ENCODE measurements at places on chromosomes 7 and 10.

DNA sequence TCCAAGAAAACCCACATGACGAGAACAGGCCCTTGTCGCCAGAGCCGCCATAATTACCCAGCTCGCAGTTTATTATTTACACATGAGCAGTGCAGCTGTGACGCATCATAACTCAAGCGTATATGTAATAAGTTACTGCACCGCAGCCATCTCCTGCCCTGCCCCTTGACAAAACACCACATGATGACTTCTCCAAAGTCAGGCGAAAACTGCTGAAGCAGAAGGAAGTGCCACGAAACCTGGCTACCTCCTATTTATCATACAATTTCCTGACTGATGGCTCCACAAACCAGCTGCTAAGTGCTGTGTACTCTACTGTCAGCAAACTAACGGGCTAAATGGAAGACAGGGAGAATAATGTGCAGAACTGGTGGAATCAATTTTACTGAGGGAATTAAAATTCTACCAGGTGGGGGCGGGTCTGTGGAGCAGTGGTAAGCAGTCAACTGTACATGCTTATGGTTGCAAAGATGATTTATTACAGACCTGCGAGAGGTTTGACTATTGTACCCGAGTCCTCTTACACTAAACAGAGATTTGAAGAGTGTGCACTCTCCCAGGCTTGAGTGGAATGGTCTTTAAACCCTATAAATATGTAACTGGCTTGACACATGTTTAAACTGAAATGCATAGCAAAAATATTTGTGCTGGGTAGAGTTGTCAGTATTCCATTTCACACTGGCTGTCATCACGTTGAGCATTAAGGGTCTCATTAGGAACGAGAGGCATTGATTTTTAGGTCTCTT, 156.0 kb downstream of the GLI3 start:
- no peak for DNase-seq

DNA sequence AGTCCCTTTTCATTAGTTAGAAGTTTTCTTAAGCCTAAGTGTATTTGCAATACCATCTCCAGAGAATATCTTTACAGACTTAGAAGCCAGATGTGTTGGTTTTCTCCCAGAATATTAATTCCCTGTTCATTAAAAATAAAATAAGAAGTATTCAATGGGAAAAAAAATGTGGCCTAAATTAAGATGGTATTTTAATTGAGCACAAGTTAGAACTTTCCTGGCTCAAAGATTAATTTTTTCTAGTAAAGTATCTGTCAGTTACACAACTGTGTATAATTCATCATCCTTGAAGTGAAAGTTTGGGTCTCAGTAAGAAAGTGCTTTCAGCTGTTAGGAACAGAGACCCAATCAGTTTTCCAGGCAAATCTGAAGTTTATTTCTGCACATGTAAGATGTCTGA, 1179.5 kb upstream of the C7orf33 start:
- no peak for DNase-seq

- DNase-seq, result no peak
Measured at GRCh38 chr7:128954150-128954549, 16.4 kb downstream of the IRF5 start.

- no peak for DNase-seq
Measured at GRCh38 chr10:123746942-123747341, 80.8 kb downstream of the GPR26 start.

All from HS-5 (cell line).